ENCODE measurements at places on chromosomes 3 and 15.

- no peak for DNase-seq
Observed at GRCh38 chr15:33043636-33044035, 150.9 kb downstream of the FMN1 start.

DNA sequence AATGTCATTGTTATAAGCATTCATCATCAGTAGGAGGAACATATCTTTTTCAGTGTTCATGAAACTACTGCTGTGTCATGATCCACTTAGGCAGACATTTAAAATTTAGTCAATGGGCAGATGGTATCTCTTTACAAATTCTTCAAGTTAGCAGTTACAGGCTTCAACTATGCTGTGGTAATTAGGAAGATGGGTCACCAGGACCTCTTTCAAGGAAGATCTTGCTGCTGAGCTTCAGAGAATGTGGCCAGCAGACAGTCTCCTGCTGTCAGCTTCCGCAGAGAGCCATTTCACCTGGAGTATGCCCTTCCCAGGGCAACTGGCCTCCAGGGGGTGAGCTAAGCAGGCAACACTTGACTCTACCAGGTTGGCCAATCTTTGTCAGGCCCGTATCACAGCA lies 19.4 kb downstream of the IFT57 start:
- no peak for DNase-seq

GRCh38 chr15:93107646-93108045 lies 18.6 kb upstream of the RGMA start:
- DNase-seq: no peak

DNA sequence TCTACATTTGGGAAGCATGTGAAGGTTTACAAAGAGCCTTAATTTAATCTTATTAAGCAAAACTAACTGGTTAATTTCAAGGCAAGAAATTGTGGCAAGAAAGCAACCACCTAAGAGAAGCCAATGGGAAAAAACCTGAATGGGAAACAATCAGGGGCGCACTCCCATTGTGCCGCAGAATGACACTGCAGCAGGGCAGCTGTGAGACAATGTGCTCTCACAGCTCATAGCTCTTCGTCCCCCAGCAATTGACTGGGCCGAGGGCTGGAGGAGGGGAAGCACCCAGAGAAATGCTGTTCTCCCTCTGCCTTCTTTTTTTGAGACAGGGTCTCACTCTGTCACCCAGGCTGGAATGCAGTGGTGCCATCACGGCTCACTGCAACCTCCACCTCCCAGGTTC lies 93.3 kb upstream of the RAD18 start:
- no peak for DNase-seq

DNA sequence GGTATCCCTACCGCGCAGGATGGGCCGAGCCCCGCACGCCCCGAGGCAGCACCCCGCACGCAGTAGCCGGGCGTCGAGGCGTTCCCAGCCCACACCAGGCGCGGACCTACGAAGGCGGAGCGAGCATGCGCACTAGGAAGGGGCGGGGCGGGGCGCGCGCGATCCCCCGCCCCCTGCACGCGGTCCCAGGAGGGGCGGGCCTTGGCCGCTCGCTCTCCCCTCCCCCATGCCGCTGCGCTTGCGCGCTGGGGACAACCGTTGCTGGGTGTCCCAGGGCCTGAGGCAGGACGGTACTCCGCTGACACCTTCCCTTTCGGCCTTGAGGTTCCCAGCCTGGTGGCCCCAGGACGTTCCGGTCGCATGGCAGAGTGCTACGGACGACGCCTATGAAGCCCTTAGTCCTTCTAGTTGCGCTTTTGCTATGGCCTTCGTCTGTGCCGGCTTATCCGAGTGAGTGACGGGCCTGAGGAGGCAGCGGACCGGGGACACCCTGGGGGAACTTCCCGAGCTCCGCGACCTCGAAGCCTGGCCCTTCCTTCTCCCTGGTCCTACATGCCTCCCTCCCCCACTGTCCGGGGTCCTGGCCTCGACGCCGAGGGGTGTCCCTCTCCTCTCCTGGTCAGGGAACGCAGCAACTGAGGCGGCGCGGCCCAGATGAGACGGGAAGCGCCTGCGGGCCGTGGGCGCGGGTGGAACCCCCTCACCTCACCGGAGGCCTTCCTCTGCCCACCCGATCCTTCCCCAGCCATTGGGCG lies at the start of gene SPESP1:
Gene SPESP1, plus strand, starts transcription at position 258 of the 755 bp plus-strand sequence. Its CDS starts 129 bp downstream, at position 387.
- DNase-seq: peak; percentile 34

DNA sequence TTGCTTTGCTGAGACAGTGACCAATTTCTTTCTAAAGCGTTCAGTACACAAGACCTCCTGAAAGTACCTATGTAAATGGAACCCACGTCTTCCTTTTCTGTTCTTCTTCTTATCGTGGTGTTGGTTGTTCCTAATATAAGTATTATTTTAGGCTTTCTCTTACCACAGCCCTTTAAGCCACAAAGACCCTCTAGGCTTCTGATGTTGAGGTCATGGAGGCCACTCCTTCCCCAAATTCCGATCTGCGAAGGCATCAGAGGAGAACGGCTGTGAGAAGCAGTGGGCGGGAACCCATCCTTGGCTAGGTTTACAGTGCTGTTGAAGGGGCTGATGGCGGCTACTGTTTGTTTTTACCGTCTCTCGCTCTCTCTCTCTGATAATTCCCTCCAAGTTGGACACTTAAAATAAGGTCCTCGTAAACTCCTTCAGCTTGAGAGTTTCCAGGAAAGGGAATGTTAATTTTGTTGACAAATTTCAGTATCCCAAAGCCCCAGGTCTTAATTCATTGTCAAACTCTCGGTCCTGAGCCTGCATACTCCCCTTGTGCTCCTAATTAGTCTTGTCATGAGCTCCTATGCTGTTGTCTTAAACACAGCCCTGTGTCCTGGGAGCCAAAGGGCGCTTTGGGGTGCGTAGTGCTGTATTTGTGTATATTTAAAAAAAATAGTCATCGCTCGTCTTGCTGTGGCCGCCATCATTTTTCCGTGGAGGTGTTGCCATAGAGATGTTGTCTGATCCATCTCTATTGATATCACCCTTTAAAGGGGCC lies 178.8 kb downstream of the OPA1 start:
- no peak for DNase-seq

Data from HS-5 (cell line).